ENCODE measurements at places on chromosomes 12 and 14.

GRCh38 chr12:6452944-6453630, 1.2 kb downstream of the TAPBPL start:
- no peak for DNase-seq

- DNase-seq = no peak
Observed at GRCh38 chr14:80266930-80267329, 55.6 kb upstream of the DIO2 start.

GRCh38 chr12:86122846-86123468, 133.2 kb downstream of the MGAT4C start:
- peak; percentile 38 for DNase-seq

- DNase-seq = no peak
Observed at GRCh38 chr14:68587931-68588330, 204.9 kb downstream of the ZFP36L1 start.

DNA sequence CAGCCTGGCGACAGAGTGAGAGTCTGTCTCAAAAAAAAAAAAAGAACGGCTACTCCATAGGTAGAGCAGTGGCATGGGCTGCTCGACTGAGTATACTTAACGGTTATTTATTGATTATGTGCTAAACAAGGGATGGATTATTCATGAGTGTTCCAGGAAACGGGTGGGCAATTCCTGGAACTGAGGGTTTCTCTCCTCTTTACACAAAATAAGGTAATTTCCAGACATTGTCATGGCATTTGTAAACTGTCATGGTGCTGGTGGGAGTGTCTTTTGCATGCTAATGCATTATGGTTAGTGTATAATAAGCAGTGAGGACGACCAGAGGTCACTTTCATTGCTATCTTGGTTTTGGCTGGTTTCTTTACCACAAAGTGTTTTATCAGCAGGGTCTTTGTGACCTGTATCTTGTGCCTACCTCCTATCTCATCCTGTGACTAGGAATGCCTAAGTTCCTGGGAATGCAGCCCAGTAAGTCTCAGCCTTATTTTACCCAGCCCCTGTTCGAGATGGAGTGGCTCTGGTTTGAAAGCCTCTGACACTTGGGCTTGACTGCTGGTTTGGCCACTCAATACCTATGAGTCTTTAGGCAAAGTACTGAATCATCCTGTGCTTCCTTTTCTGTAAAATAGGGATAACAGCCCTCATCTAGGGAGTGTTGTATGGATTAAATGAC, 3.2 kb downstream of the DGLUCY start:
- DNase-seq = no peak

DNA sequence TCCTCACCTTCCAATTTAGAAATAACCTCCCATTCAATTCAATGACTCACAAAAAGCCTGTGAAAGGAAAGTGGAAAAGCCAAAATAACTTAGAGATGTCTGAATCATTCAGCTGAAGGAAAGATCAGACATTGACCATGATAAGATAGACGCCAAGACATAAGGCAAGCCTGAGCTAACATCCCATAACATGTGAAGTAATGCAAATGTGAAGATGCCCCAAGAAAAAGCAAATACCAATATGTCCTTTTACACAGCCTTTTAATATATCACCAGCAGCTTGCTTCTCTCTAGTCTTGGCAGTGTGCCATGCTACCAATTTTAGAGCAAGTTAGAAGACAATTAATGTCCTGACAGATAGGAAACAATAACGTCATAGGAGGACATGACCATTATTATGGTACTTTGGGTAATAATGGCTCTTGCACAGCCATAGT, 2.4 kb upstream of the NUMB start:
- DNase-seq = peak; percentile 61

DNA sequence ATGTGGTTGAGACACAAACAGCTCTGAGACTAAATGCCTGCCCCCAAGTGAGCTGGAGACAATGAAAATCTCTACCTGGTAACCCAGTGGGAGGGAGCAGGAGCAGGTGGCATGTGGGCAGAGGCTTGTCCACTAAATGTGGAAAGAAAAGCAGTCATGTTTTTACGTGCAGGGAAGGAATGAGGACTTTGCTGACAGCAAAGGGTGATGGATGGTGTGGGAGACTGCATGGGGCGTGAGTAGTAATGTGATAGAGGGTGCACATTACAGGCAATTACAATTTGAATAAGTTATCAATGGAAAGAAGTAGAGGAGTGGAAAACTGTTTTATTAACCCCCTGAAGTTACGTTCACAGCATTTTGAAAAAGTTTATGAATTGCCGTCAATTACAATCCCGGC, 176.6 kb downstream of the NRXN3 start:
- DNase-seq = no peak

DNA sequence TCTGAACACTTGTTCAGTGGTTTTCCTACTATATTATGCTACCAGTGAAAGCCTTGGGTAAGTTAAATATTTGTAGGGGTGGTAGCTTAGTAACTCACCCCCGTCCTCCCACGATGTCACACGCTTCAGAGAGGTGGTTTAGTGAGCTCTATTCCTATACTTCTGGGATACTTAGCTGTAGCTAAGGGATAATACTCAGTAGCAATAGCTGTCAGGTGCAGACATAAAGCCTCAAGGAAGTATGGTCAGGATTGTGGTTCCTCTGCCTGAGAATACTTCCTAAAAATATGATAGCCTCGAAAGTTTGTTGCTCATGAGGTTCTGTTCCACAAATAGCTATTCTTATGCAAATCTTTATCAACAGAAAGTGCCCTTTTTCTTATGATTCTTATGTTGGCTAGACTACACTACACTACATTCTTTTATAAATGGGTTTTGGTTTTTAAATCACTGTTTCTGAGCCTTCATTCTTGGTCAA, 11.9 kb downstream of the DLST start:
- no peak for DNase-seq

DNA sequence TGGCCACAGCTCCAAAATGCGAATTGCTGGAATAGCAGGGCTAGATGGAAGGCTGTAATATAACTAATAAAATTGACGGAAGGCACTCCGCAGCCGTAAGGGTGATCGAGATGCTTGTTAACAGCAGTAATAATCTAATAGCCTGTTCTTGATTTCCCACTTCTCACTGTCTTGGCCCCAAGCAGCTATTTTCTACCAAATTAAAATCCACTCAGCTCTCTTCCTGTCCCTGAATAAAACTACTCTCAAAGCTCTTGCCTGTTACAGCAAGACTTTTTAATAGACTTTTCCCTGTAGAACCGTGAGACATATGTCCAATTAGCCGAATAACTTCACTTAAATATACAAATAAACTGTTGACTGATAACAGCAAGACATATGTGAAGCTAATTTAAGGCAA, 38.0 kb downstream of the ADCK1 start:
- no peak for DNase-seq
